ENCODE measurements at places on chromosomes 12 and 14.
A peak's percentile ranks its signal among the peaks of the same experiment; 100 is the strongest.

- DNase-seq, result no peak
These were observed 191.7 kb downstream of the TMX1 start for GRCh38 chr14:51431741-51432140.

GRCh38 chr12:81644503-81644902 is 114.6 kb downstream of the PPFIA2 start:
- peak; percentile 36 for DNase-seq

DNA sequence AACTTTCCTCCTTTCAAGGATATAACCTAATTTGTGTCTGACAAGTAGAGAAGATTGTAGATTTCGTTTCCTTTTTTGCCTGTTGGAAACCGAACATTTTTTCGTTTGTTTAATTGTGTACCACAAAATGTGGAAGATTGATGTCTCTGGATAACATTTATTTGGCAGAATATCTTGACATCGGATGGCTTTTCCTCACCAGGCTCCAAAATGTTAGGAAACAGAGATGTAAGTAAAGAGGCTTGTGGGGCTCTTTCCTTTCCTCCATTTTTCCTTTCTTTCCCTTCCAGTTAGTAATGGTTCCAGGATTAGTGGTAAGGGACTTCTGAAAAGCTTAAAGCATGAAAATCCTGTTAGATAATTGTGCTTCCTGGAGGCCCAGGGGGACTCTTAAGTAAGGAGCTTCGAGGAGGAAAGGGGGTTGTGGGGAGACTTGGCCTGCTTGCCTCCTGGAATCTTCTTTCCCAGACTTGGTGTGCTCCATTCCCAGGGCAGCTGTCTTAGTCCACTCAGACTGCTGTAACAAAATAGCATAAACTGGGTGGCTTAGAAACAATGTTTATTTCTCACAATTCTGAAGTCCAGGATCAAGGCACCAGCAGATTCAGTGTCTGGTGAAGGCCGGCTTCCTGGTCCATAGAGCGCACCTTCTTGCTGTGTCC is 243.1 kb upstream of the PWP1 start:
- DNase-seq, result no peak

GRCh38 chr12:49515266-49515665 is 23.6 kb upstream of the KCNH3 start:
- no peak for DNase-seq

- peak; percentile 90 for DNase-seq
These were observed 18.0 kb upstream of the DYRK2 start for GRCh38 chr12:67630373-67631088.

GRCh38 chr12:131928080-131928710 is 881 bp upstream of the PUS1 start:
- DNase-seq, result no peak

GRCh38 chr14:106491851-106492250 is 965.5 kb downstream of the TMEM121 start:
- no peak for DNase-seq

DNA sequence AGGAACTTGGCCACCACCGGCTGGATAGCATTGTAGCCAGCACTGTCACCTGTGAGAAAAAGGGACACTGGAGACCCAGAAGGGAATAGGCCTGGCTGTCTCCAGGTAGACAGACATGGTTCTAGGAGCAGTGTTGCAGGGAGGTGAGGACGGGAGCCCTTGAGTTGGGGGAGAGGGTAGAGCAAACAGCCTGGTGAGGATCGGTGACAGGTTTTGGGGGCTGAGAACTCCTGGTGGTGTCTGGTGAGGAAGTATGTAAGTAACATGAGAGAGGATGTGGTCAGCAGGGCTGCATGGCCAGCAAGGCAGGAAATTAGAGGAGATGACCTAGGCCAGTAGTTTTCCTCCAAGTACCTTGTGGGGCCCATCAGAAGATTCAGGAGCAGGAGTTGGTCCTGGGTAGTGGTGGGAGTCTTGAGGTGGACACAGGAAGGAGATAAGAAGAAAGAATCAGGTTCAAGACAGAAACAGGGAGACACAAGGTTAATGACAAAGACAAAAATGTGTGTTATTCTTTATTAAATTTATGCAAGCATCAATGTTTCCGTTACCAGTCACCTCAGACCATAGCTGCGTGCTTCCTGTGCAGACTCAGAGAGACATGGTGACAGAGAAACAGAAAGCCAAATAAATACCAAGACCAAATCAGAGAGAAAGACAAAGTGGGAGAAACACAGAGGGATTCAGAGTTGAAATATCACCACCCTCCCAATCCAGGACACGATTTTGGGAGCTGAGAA is at the start of gene ARHGAP9:
Gene ARHGAP9 (minus strand): TSS at position 491 of the 740 bp plus-strand sequence. CDS start 460 bp downstream, at position 31.
- peak; percentile 85 for DNase-seq

DNA sequence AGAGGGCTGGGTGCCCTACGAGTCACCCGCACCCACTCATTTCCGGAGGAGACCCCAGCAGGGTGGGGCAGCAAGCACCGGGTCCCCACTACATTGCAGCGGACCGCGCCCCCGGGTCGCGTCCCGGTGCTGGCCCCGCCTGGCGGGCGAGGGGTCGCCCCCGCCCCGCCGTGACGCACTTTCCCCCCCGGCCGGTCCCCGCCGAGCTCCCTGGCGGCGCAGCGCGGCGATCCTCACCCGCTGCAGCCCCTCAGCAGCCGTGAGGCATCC is 106.1 kb downstream of the PRICKLE1 start:
- peak; percentile 14 for DNase-seq

DNA sequence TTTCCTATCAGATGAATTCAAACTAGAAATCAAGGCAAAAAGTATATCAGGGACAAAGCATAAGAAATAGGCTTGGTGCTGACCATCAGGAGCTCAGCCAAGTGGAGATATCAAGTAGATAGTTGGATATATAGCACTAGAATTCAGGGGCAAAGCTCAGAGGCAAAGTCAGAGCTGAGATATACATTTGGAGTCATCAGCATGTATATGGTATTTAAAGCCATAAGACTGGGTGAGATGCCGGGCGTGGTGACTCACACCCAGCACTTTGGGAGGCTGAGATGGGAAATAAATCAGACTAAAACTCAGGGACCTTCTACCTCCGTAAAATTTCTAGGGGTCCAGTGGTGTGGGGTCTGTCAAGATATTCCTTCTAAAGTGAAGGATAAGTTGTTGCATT is 38.9 kb upstream of the LIMA1 start:
- DNase-seq, result no peak

DNA sequence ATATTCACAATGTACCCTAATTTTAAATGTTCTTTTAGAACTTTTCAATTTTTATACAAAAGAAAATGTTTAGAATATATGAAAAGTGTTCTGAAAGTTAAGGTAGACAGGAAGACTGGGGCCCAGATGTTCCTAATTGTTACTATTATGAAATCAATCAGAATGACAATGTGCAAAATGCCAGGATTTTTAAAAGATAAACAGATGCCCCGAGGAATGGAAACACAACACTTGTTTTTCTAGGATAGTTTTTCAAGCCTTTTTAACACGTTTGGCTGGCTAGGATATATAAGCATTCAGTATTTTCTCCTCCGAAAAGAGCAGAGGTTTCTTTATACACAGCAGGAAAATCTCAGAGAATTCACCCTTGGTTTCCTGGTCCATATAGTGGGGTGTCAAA is 106.8 kb downstream of the ESR2 start:
- no peak for DNase-seq

- DNase-seq, result no peak
These were observed 266.3 kb downstream of the ITPR2 start for GRCh38 chr12:26566675-26567074.

- no peak for DNase-seq
These were observed 15.8 kb upstream of the RPS6KL1 start for GRCh38 chr14:74938531-74939495.

DNA sequence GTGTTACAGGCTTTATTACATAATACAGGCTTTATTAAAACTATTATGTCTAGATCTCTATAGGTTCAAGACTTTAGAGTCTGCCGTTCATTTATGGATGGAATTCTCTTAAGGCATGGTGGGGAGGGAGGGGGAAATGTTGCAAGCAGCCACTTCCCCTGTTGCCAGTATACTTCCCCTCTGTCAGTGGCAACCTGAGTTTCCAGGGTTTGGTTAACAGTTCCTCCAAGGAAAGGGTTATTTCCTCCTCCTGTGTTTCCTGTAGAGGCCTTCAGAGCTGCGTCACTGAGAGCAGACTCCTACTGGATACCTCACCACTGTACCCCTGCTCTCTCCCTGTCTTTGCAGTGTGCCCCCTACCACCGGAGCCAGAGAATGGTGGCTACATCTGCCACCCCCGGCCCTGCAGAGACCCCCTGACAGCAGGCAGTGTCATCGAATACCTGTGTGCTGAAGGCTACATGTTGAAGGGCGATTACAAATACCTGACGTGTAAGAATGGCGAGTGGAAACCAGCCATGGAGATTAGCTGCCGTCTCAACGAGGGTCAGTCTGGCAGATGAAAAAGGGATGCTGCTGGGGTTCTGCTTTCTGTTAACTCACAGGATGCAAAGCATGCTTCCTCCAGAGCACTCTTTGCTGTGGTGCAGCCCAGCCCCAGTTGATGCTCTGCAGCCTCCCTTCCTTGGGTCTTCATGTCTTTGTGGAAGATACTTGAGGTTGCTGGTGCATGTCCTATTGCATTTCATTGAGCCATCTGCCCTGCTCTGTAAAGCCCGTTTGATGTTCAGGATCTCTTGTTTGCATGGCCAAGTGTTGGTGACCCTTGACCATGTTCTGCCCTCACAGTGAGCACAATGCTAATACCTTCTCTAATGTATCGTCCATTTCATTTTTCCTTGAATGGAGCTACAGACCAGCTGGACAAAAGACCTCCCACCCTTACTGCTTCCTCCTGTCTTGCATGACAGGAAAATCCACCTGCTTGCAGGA is 63.6 kb upstream of the SRSF5 start:
- no peak for DNase-seq

DNA sequence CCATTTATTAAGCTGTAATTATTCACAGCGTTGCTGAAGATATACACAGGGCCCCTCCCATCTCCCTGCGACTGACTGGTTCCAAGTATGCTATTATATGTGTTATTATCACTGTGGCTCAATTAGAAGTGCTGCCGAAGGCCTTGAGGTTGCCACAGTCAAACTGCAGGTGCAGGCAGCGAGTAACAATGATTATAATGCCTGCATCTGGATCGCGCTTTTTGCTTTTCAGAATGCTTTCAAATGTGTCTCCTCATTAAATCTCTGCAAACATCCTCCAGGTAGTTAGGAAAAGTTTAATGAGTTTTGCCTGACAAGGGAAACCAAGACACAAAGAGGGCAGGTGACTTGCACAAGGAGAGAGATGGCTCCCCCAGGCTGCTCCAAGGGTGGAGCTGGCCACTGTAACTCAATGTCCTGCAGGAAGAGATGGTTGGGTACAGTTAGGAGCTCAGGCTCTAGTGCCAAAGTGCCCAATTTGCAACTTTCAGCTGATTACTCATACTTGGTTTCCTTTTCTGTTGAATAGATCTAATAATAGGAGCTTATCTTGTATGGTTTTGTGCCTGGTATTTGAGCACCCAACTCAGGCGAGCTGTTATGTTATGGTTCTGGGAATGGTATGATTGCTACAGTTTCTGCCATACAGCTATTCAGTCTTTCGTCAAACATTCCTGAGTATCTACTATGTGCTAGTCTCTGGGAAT is 1.7 kb upstream of the SYNE3 start:
- no peak for DNase-seq

- DNase-seq, result peak; percentile 15
These were observed 100.7 kb downstream of the APAF1 start for GRCh38 chr12:98745578-98746391.

DNA sequence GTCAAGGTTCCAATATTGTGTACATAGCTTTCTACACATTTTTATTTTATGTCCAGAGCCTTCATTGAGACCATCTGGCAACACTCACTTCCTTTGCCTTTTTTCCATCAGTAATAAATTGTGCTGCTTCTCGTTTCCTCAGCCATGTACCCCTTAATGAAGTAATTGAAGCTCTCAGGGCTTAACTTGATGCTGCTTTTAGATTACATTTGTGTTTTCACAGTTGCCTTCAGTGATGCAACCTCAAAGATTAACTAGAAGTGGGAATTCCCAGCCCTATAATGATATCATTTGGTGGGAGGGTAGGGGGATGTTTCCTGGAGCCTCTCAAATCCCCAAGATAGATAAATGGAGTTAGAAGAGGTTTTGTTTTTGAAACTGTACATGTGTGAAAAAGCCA is 80.2 kb upstream of the KRR1 start:
- DNase-seq, result no peak

DNA sequence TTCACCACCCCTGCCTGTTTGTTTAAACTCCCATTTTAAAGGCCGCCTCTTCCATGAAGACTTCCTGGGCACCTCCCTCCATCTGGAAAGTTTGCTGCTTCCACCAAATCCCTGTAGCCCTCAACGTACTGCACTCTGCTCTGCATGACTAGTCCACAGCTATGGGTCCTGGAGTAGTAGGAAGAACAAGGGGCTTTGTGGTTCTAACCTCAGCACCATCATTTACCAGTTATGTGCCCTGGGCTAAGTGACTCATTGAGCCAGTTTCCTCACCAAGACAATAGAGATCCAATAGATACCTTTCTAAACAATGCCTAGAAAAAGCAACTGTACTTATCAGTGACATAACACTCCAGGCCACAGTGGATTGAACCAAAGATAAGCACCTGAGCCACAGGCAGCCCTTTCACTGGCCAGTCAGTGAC is 8.5 kb upstream of the LTBP2 start:
- DNase-seq, result peak; percentile 32

DNA sequence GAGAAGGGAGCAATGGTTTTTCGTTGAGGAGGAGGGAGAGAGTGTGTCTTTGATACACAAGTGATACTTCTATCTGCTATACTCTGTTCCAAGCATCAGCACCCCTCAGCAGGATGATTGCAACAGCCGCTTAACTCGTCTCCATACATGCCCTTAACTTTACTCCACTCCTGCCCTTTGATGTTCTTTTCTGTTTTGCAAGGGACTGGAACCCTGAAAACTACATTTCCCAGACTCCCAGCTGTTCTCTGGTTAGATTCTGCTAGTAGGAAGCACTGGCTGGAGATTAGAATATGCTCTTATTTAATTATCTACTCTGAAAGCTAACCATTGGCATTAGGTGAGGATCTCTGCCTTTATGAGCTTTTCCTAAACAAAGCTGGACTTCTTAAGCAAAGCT is 23.5 kb upstream of the CRADD start:
- no peak for DNase-seq
